LNCaP clone FGC (cell line): ENCODE measurements at places on chromosomes 4 and X.

DNA sequence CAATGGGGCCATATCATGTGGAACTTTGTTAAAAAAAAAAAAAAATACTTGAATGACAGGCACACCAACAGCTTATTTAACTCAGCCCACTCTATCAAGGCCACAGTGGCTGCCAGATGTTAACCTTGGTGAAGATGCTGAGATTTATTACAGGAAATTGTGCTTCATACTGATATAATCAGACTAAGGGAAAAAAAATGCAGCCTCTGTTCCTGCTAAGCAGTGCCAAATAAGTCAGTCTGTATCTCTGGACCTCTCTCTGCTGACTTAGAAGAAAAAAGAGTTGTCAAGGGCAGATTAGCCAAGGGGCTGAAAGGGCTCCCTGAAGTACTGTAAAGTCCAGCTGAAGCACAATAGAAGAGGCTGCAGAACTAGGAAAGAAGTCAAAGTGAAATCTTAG lies 677.7 kb upstream of the HTR2C start:
- DNase-seq: no peak

DNA sequence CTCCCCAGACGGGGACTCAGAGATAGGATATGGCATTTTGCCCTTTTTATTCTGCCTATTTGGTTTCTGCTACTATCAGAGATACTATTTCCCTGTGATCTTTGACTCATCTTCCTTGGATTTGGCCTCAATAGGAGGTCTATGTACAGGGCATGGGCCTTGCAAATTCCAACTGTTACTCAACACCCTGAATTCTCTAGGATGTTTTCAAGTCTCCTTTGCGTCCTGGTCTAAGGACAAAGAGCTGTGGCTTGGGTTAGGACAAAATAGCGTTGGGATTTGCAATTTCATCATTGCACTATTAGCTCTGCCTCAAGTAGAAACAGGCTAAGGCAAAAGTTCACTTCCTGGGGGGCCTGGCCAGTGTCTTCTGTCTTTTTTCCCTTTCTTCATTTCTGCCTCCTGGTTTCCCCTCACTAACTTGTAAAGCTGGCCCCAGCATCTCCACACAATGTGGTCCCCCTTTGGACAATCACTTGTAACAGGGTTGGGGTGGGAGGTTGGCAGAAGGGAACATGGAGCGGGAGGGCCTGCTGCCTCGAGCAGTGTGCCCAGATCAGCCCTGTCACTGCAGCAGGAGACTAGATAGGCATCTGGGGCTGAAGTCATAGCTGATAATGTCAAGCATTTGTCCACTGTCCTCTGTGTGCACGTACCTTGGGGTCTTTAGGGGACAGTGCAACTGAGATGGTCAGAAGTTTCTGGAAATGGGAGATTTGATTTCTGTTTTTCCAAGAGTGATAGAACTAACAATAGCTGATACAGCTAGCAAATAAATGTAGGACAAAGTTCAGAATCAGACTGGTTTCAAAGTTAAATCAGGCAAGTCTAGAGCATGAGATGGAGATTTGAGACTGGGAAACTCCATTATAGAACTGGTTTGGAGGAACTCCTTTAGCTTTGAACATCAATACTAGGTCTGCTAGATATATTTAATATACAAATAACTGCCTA lies 25.8 kb upstream of the STBD1 start:
- DNase-seq: no peak

GRCh38 chr4:102404431-102404969 lies 59.2 kb upstream of the SLC39A8 start:
- DNase-seq: peak; percentile 52

DNA sequence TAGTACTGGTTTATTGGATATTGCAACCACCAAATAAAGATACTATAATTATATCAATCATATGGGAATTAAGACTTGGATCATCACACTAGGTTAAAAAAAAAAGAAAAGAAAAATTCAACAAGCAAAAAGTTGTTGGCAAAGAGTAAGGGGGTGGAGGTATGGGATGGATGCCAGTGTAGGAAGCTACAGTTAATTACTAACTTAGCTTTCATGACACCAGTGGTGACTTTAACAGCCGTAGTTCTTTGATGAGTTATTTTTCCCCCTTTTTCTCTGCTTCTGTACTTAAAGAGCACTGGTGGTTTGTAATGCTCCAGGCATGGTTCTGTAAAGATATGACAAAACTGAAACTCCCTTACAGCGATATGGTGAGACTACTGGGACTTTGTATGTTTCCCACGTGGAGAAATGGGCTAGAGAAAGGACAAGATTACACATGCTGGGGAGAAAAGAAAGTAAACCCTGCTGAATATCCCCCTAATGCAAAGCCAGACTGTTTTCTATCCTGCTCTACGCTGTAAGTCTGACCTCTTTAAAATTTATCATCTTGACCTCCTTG lies 210.8 kb downstream of the SPOCK3 start:
- no peak for DNase-seq

GRCh38 chrX:34880656-34881055 lies 61.9 kb upstream of the FAM47B start:
- DNase-seq: no peak

GRCh38 chr4:165208741-165209388 lies 1.5 kb downstream of the KLHL2 start:
- no peak for DNase-seq
